ENCODE measurements at places on chromosomes 12 and 14.

DNA sequence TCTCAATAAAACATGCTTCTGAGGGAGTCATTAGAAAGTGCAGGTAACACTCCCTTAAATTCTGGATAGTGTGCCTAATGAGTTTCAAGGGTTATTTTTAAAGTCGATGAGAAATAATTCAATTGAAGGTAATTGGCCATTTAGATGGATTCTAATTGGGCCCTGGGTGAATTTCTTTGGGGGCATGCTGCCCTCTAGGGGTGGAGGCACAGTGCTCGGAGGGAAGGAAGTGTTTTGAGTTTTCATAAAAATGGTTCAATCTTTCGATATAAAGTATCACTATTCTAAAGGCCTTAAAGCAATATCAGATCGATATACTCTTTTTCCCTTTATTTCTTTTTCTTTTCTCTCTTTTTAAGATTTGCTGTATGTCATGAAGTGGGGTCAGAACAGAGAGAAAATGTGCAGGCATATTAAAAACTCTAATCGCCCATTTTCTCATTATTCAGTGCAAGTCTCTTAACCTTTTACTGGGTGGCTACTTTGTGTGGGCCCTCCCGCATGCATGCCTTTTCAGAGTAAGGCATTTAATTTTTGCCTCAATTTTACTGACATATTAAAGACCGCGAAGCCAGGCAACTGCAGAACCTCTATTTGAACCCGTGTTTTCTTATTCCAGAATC is 25.5 kb downstream of the NKX2-8 start:
- no peak for DNase-seq

- DNase-seq = no peak
These were observed 5.0 kb downstream of the CMKLR1 start for GRCh38 chr12:108333898-108334699.

- no peak for DNase-seq
These were observed 113.2 kb downstream of the DENND5B start for GRCh38 chr12:31477687-31478086.

DNA sequence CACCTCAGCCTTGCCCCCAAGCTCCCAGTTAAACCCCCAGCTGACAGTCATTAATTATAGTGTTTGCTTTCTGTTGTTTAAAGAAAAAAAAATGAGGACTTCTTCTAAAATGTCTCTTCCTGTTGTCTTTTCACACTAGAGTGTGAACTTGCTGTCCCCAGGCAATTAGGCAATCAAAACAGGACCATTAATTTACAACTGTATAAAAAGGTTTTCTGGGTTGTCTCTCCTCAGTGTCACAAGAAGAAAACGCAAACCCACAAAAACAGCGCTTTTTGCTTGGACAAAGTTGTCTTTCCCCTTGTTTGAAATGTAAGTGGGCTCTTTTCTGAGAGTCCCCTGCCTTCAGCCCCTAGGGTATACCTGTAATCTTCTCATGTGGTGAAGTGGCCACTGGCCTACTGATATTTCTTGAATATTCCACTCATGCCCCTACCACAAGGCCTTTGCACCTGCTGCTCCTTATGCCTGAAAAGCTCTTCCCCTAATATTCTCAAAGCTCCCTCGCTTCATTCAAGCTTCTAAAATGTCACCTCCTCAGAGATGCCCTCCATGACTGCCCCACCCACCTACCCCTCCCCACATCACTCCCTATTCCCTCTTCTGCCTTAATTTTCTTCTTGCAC is 158.9 kb upstream of the PWP1 start:
- DNase-seq = no peak

DNA sequence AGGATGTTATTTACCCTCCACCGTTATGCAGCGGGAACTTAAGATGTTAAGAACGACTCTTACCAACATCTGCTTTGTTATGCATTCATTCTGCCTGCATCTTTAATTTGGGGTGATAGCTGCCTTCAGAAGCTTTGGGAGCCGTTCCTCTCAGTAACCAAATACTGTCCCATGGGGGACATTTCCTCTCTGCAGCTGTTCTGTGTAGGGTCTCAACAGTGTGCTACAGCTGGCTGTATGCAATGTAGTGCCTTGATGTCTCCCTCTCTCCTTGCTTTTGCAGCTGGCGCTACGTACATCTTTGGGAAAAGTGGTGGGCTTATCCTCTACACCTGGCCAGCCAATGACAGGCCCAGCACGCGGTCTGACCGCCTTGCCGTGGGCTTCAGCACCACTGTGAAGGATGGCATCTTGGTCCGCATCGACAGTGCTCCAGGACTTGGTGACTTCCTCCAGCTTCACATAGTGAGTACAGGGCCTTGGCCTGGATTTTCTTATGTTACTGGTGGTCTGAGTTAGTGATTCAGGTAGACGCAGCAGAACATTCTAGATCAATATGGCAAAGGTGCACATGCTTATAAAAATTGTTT is 744.3 kb downstream of the DIO2 start:
- no peak for DNase-seq

GRCh38 chr14:61178226-61179060 is 102.7 kb downstream of the TMEM30B start:
- no peak for DNase-seq

- DNase-seq = no peak
These were observed 827.7 kb downstream of the TMTC2 start for GRCh38 chr12:83514372-83514771.

DNA sequence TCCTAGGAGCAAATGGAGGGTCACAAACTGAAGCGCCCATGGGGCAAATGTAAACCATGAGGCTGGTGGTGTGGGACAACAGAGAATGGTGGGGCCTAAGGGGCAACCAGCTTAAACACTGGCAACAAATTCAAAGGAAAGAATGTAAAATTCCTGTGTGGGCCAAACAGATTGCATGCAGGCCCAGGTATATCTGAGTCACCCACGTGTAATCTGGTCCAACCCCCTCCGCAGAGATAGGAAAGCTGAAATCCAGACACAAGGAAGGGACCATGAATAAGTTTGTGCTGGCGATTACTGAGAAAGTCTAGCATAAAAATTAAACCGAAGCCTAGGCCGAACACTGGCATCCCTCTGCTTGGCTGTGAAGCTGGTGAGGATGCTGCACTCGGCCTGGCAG is 71.6 kb downstream of the ITPK1 start:
- DNase-seq = no peak

DNA sequence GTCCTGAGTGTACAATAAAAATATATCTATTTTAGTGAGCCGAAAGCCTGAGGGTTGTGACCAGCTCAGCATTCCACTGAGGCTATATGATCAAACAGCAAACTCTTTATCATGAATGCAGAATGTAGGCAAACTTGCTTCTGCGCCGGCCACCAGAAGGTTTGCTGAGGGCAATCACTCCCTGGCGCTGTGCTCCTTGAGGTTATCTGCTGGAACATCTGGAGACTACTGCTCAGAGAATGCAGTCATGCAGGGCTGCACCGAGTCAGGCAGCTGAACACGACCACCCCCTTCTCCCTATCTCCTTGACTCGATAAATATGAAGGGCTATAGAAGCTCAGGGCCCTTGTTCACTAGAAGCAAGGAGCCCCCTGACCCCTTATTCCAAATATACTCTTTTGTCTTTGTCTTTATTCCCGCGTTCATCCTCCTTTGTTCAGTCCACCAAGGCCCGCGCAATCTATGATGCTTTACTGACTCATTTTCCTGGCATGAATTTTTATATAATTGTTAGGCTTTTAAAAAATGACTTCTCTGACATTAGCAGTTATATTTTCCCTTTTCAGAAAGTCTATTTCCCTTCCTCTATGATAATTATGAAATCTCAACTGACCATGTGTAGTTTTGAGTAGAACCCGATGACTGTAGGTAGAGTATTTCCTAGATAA is 1089.3 kb downstream of the SLC16A7 start:
- DNase-seq = no peak

DNA sequence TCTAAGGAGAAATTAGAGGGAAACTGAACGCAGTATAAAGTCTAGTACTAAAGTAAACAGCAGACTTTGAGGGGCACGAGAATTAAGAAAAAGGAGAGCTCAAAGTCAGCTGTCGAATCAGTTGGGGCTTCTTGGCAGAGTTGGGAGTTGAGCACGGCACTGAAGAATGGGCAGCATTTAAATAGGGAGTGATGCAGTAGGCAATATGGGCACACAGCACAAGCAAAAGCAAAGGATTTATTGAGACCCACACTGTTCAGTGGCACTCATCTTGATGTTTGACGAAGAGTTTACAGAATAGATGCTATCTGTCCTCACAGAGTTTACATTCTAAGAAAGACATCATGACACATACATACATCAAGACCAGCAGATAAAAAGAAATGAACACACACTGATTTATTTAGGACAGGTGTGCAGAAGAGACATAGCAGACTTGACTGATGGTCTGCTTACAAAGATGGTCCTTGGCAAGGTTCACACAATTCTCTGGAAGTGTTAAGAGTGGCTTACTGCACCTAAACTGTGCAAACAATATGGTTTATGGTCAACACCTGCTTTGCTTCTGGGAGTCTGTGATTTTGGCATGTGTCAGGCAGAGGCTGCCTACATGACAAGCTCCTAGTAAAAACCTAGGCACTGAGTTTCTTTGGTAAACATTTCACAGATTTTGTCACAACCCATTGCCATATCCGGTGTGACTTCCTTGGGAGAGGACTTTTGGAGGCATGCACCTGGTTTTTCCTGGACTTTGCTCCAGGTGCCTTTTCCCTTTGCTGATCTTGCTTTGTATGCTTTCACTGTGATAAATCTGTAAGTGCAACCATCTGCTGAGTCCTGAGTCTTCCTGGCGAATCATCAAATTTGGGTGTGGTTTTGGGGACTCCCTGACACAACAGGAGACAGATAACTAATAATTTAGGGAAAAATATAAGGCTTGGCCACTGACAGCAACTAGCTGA is 26.3 kb downstream of the ALKBH1 start:
- no peak for DNase-seq

DNA sequence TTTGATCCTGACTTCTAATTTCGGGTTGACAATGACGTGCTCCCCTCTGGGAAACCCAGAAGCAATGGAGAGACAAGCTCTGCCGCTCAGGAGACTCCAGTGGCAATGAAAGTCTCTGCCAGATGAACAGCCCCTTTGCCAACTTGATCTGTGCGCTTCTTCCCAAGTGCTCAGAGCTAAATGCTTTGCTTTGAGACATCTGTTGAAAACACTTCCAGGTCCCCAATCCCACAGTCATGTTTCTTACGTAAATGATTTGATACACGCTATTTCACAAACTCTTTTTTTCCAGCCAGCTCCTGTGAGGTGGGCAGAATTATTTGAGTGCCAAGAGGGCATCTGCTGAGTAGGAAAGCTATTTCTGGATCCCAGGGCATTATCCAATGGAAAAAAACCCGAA is 147.6 kb downstream of the RIMBP2 start:
- DNase-seq = no peak

GRCh38 chr12:15756822-15757221 is 32.4 kb downstream of the EPS8 start:
- no peak for DNase-seq

DNA sequence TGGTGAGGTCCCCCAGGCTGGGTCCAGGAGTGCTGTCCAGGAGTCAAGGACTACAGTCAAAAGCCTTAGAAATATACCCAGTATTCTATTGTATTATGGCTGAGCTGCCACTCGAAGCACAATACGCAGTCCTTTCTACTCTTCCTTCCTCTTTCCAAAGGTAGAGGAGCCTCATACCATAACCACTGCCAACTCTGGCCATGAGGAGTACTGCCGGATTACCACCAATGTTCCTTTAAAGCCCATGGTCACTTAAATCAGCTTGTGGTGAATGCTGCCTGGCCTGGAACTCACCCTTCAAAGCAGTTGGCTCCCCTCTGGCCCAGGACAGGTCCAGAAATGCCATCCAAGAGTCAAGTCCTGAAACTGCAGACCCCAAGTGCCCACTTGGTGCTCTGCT is 425.4 kb downstream of the SLC16A7 start:
- DNase-seq = no peak

- no peak for DNase-seq
These were observed 826 bp upstream of the CACNA1C start for GRCh38 chr12:2051700-2052621.

GRCh38 chr14:59389936-59390335 is 75.2 kb downstream of the GPR135 start:
- no peak for DNase-seq

DNA sequence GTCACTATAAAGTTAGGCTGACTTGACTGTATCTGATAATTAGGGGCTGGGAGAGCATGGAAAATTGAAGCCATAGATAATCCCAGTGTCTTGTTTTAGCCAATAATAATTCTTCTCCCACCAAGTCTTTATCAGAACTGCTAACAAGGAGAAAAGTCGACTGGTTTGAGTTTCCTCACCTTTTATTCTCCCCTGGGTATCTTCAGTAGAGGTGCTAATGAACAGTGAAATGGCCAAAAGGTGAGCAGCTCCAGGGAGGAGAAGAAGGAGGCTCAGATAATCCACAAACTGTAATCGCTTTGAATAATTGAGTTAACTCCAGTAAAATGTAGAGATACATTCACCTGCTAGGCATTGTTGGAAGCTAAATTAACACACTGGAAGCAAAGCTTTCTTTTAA is 72.6 kb downstream of the ETV6 start:
- no peak for DNase-seq

DNA sequence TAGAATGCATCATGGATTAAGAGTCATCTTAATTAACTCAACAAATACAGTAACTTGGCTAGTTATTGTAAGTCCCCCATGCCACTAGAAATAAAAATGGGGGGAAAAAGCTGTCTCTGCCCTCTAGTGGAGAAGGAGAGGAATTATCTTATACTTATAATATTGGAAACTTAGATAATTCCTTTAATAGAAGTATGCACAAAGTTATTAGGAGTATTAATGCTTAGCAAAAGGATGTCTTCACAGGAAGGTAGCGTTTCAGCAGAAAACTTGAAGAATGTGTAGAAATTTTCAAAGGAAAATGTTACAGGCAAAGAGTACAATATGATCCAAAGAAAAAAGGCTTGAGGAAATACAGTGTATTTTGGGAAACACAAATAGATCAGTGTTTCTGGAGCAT is 19.8 kb downstream of the OR5AU1 start:
- no peak for DNase-seq

DNA sequence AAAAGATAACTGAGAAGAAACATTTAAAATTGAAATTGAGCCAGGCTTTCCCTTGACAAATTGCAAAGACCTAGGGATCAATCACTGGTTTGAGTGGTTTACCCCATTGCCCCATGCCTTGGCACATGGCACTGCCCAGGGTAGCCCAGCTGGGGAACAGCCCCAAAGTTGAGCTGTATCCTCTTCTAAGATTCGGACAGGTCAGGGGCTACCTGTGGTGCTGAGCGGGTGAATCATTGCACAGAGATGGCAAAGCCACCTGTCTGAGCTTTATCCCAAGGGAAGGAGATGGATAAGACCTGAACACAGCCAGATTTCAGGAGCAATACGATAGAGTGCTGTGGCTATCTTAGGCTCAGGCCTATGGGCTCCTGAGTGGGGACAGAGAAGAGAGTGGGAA is 7.0 kb downstream of the IFI27L2 start:
- no peak for DNase-seq

- DNase-seq = no peak
These were observed 127.7 kb upstream of the MAX start for GRCh38 chr14:65229748-65230728.

Data from stimulated activated CD8-positive, alpha-beta memory T cell treated with anti-CD3 and anti-CD28 coated beads, Interleukin-7, amount 100 ng/mL, for 1 hour (primary cell).